ENCODE measurements at places on chromosomes 7 and 10. TPM values are rescaled to one million over a fixed set of nuclear protein-coding genes. Genes with fewer than 3 reads are reported as not detected.

ZYX gene
- total RNA-seq: 14.4 TPM

TACC2 gene
- total RNA-seq: 11.2 TPM

CYP26C1 gene
- 0.65 TPM for total RNA-seq

NKX1-2 gene
- not detected for total RNA-seq

CALML5 gene
- not detected for total RNA-seq

ATRNL1 gene
- 5.0 TPM for total RNA-seq

HMX3 gene
- total RNA-seq: not detected

- DNase-seq: no peak
Measured at GRCh38 chr10:63972949-63973827, 452.0 kb downstream of the REEP3 start.

- DNase-seq: no peak
Measured at GRCh38 chr7:15489861-15490260, 72.0 kb downstream of the AGMO start.

DNA sequence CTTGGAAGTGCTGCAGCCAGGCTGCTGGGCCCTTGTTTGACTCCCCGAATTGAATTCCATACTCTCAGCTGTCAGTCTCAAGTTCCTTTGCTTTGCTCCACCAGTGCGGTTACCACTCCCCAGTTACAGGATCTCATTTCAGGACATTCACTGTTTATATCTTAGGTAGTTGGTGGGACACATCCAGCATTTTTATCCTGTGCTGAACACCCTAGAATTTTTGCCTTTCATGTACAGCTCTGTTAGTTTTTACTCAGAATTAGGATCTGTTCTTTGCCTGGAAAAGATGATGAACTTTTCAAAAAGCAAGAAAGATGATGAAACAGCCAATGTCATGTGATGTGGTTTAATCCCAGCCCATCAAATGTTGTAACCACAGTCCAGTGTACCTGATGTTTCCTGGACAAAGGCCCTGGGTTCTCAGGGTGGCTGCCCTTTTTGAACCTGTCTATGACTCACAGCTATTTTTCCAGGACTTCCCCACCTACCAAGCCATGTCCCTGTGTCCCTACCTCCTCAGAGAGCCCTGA lies 149.7 kb downstream of the NOC3L start:
- peak; percentile 89 for DNase-seq

- DNase-seq: no peak
Measured at GRCh38 chr10:129334266-129334665, 132.8 kb upstream of the MGMT start.

DNA sequence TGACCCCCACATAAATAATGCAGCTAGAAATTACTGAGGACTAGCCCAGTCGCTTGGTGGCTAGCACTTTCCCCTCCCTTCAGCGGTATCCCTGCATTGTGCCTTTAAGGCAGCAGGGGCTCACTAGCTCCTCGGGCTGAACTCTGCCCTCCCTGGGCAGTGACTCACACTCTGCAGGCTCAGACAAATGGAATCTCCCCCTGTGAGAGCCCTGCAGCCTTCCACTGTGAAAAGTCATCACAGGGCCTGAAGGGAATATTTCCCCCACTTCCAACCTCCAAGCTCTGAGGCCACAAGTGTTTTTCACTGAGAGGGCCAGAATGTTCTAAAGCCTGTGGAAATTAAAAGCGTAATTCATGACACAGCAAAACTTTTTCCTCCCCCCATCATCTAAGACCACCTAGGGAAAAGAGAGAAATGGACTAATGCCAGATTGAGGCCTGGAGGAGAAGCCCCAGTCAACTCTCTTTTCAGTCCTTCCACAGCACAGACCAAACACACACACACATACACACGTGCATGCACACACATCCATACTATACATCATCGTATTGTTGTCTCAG lies 93.6 kb upstream of the COL1A2 start:
- DNase-seq: peak; percentile 98

DNA sequence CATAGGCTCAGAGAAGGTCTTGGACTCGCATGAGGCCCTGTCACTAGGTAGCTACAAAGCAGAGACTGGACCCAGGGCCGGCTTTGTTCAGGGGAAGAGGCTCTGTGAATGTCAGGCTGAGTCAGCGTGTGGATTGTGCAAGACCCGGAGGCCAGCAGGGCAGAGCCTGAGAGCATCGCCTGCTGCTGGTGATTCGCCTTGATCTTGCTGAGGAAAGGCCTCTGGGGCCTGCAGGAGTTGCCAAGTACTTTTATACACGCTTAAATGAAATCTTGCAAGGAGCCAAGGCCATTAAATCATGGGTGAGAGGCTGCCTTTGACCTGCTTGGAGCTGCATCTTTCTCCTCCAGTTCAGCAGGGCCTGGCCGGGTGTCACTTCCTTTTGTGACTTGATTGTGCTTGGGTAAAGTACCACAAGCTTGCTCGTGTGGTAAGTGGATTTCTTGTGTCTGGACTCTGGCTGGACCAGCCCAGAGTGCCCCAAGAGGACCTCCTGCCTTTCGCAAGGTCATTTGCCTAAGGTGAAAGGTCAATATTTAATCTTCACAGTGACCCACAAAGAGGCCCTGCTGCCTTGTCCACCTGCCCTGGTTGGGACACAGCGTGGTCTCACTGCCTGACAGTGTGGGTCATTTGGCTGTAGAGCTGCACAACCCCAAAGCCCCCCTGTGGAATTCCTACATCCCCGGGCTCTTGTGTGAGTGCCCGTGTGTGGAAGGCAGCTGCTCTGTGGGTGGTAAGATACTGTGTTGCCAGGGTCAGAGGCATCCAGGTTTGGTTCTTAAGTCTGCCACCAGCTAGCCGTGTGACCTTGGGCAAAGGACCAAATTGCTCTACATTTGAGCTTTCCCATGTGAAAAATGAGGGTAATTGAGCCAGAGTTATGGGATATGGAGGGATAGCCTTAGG lies 38.6 kb upstream of the SH2D4B start:
- peak; percentile 98 for DNase-seq

- no peak for DNase-seq
Measured at GRCh38 chr10:70982443-70982842, 94.1 kb upstream of the PCBD1 start.

GRCh38 chr10:24039897-24040296 lies 169.0 kb upstream of the KIAA1217 start:
- no peak for DNase-seq

DNA sequence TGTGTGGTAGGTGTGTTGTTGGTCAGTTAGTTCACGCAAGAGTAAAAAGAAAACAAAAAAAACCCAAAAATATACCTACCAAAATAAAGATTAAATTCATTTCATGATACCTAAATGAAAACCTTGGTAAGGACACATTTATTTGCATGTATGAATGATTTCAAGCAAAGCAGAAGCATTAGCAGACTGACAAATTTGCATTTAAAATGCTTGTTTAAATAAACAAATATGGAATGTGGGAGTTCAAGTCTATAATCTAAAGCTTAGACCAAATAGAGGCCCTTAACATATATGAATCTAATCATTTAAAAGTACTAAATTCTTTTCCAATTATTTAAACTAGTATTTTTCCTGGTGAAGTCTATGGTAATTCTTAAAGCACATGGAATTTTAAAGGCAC lies 35.8 kb downstream of the GNAT3 start:
- DNase-seq: no peak

GRCh38 chr10:120076996-120077706 lies 184.6 kb downstream of the SEC23IP start:
- no peak for DNase-seq

DNA sequence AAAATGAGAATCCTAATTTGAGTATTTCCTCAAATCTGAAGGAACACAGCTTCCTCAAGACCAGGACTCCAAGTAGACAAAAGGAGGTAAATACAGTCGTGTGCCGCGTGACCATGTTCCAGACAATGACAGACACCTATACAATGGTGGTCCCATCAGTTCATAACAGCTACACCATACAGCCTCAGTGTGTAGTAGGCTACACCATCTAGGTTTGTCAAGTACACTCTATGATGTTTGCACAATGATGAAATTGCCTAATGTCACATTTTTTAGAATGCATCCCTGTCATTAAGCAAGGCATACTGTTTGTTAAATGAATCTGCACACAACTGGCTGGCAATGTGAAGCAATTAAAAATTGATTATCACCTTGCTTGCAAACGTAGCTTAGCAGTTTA lies 107.9 kb downstream of the PROSER2 start:
- DNase-seq: no peak

DNA sequence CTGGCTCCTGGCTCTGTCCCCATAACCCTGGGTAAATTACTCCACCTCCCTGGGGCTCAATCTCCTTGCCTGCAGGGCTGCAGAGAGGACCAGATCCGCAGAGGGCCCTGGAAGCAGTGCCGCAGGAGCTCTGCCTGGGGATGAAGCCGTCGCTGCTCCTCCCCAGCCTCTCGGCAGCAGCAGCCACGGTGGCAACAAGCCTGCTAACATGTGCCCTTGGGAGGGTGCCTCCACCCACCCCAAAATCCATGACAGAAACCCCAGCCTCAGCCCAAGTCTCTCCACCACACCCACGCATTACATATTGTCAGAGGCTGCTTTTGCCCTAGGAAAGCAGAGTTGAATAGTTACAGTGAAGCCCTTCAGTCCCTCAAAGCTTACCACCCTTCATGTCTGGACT lies 486.4 kb upstream of the FOXK1 start:
- DNase-seq: no peak

- DNase-seq: no peak
Measured at GRCh38 chr10:14409247-14409646, 78.5 kb upstream of the FRMD4A start.

DNA sequence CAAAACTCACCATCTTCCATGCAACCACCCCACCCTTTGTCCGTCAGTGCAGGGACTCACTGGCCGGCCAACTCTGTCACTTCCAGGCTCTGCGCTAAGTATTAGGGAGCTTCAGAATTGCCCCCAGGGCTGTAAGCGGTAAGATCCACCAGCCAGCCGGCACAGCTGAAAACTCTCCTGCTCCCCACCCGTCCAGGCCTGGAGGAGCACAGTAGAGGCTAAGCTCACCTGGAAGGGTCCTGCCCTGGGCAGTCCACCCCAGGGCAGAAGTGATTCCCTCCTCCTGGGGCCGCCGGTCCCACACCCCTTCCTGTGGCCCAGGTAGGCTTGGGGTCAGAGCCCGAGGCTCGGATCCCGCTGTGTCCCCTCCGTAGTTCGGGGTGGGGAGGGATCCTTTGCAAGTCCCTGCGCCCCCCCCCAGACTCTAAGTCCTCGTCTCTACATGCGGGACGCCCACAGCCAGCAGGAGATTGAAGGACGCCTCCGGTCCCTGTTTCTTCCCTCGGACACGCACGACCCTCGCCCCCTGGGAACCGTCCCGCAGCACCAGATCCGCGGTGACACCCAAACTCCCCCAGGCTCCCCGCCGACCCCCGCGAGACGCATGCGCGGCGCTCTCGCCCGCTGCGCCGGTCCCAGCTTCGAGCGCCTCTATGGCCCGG lies 138.9 kb downstream of the ARHGAP22 start:
- no peak for DNase-seq

DNA sequence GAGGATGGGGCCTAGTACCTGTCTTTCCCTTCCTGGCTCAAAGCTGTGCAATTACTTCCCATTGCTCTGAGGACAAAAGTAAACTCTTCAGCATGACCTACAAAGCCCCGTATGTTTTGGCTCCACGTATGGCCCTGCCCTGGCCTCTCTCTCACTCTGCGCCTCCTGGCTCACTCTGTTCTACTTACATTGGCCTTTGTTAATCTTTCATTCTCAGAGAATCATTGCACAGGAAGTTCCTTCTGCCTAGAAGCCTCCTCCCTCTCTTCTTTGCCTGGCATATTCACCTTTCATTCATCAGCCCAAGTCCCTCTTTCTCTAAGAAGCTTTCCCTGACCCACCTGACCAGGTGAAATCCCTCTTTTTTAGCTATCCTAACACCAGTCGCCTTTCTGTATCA lies 23.9 kb downstream of the LIPM start:
- no peak for DNase-seq

- no peak for DNase-seq
Measured at GRCh38 chr10:89869180-89869579, 167.8 kb downstream of the KIF20B start.

DNA sequence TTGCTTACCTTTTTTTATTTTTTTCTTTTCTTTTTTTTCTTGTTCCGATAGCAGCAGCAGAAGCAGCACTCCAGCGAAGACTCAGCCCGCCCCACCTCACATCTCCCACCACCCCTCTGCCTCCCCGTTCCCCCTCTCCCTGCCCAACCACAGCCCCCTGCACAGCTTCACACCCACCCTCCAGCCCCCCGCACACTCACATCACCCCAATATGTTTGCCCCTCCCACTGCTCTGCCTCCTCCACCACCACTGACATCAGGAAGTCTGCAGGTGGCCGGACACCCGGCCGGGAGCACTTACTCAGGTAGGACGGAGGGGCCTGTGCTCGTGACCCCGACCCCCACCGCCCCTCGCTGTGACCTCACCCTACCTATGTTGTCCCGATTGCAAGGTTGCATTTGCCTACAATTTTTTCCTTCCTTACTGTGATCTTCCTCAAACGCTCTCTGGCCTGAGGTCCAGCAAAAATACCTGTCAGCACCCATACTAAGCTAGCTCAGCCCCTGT lies 367.2 kb upstream of the GALNT17 start:
- no peak for DNase-seq

GRCh38 chr10:102121739-102122372 lies 1.7 kb upstream of the LDB1 start:
- DNase-seq: no peak

All from renal cortical epithelial cell (primary cell).